Effector CD4-positive, alpha-beta T cell (primary cell): ENCODE measurements at places on chromosomes 7 and 10.

DNA sequence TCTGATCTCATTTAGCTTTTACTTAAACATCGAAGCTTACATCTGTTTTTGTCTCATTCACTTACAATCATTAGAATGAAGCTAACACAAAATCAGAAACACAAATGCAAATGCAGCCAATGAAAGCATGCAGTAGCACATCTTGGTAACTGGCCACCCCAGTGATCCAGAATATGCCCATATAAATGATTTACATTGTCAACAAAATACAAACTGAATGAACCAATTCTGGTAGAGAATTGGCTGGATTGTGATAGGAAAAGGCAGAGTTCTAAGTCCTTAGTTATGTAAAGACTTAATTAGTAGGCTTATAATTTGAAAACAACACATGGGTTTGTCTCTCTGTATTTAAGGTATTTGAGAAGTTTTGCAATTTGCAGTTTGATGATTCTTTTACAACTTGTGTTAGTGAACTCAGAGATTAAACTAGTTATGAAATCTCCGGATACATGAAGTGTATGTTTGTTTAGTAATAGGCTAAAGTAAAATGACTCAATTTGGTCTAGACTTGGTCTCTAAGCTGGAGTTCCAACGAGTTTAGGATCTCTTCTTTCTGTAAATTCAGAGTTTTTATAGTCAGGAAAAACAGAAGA, 21.2 kb downstream of the TECTB start:
- DNase-seq, result no peak

GRCh38 chr10:126420567-126421300, 32.5 kb upstream of the ADAM12 start:
- DNase-seq, result no peak

DNA sequence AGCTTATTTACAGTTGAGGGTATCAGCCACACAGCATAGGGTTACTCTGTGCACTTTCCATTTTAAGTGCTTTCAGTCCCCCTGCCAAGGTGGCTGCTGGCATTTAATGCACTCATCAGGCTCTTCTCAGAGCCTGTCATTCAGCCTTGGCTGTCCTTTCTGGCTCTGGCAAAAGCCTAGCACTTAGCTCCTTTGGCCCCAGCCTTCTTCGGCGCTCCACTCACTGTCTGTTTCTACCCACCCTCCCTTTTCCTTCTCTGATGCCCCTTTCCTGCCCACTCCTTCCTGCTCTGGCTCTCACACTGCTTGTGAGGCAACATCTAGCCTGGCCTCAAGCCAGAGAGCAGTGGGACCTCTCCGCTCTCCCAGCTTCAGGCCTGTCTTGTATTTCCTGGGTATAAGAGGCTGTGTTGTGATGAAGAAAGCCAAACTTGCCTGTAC, 60.2 kb downstream of the WIPF3 start:
- no peak for DNase-seq

DNA sequence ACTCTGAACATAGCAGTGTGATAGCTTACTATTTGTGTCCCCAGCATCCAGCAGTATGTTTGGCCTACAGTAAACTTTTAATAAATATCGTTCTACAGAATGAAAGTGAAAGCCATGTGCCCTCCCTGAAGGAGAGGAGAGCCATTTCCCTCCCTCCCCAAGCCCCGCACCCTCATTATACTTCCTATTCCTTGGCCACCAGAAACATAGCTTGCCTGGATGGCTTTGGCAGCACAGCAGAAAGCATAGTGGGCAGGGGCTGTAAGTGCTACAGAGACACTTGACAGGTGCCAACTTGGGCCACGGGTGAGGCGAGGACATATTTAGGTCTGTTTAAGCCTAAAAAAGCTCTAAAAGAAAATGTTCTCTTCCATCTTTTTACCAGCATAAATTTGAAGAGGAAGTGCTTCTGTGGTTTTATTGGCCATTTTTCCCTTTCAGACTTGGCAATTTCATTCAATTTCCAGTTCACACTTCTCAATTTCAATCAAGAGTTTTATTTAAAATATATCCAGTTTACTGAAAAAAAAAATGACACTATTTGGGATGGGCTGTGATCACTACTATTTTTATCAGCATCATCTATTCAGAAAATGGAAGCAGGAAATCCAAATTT, 12.7 kb downstream of the HHEX start:
- no peak for DNase-seq

DNA sequence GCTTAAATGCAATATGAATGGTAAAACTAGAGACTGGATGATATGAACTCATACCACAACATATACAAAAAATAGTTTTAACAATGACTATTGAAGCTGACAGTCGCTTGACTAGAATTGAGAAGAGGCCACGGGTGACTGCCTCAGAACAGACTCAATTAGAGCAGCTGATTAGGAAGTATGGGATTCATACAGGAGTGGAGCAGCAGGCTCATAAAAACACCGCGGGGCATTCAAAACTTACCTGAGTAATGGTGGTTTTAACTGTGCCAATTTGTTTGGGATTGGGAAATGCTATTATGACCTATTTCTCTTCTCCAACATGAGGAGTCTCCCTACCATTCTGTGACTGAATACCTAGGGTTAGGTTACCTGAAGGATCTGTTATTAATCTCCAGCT, 2.1 kb downstream of the CADPS2 start:
- DNase-seq, result no peak

- DNase-seq, result no peak
Measured at GRCh38 chr10:78134773-78135306, 101.2 kb downstream of the RPS24 start.

DNA sequence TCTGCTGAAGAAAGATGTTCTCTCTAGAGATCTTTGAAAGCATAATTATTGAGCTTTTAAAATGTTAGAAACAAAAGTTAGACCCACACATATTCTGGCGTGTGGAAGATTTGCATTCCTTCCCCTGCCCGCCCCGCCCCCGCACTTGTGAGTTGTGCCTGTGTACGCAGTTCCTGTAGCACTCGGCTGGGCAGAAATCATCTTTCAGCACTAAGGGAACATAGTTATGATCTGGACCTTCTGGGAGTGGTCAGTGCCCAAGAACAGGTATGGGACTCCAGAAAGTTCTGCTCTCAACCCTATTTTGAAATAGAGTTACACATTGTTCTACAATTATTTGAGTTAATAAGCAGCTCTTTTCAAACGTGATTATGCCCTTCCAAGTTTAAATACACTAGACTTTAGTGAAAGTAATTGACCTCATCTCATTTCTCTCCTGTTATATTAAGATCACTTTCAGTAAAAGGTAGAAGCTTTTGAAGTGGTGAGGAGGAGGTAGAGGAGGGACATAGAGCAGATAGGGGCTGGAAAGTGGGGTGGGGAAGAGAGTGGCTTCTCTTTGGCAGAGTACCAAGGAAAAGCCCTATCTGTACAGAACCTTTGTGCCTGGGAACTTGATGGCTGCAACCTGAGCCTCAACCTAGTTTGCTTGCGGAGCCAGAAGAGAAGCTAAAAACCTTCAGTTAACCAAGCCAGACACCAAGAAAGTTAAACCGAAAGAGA, 5.7 kb downstream of the BLVRA start:
- no peak for DNase-seq

DNA sequence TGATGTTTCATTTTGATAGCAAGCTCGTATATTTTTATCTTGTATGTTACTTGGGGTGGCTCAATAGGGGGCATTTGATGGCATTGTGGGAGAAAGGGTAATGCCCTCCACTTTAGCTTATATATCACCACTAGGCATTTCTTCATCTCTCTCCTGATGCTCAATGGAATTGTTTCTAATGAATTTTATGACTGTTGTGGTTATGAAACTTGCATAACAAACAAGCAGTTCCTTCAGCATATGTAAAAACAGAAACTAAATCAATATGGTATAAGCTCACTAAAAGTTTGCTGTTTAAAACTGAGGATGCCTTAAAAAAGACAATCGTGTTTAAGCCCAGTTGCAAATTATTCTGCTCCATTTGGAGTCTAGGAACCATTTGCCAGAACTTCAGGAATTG, 75.5 kb downstream of the CDK14 start:
- no peak for DNase-seq

DNA sequence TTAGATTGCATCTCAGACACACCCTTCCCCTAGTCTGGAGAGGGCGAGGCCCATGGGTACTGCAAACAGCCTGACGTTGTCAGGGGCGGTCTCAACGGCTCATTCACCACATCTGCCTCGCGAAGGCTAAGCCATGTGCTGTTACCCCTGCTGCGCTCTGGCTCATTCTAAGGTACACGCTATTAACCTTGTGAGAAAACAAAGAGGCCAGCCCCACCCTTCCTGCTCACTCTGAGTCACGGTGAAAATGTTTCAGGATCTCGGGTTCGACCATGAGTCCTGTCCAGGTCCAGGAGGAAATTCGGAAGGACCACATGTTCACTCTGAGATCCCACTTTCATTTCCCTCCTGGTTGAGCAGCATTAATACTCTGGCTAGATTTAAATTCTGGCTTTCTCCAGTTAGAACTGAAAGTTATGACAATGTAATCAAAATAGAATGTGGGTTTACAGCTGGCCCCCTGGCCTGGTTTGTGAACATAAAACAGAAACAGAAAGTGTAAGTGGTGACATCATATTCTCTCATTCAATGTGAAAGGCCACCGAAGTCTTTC, 55.2 kb downstream of the EGFR start:
- DNase-seq, result no peak

DNA sequence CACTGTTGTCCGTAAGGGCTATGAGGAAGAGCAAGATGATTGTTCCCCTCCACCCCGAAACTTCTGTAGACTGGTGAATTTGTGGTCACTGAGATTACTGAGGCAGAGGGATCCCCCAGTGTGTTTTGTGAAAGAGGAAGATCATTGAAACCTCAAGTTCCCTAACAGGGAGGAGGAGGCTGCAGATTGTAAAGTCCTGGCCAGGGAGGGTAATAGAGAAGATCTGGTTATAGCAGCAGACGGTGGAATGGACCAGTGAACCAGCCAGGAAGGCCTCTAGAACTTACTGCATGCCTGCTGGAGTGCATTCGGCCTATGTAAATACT, 31.1 kb downstream of the LMTK2 start:
- no peak for DNase-seq
